ENCODE measurements at places on chromosomes 11 and 22.

DNA sequence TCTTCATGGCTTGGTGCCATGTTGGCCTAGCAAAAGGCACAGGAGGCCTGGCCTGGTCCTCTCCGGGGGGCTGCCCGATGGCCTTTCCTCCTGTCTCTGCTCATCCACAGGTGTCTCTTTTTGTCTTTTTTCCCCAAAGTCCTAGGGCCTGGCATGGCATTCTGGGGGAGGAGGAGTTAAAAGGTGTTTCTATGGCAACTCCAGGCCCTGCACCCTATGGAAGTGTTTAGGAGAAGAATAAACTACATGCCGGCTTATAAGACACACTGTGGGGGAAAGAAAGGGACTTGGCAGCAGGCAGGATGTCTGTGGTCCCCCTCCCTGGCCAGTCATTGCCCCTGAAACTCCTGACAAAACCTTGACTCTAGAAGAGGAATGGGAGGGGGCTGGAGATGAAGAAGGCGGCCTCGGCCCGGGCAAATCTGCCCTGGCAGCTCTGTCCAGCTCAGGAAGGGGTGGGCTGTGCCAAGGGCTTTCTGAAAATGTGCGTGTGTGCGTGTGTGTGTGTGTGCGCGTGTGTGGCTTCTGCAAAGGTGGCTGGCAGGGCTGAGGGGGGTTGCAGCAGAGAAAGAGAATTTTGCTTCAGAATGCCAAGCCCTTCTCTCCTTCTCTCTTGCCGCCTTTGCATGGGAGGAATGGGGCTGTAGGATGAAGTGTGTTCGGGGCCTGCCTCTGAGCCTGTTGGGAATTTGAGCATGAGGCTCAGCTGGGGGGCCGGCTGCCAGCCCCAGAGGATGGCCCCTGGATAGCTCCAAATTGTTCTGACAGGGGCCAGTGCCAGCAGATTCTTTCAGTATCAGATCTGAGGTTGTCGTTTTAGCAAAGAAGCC lies 3.2 kb downstream of the TIMP3 start:
- DNase-seq: peak; percentile 59

DNA sequence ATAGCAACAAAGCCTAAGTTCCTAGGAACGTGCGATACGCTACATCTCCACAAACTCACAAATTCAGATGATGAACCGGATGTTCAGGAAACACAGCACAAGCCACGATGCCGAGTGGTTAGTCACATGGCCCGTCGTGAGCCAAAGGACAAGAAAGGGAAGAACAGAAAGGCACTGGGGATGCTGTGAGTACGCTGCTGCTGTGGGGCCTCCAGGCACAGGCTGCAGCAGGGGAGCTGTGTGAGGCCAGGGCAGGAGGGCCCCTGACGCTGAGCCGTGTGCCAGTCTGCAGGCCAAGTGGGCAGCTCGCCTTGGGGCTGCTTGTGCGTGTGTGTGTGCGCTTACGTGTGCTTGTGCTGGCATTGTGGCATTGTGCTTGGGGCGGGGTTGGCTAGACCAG lies 89.4 kb downstream of the CTTN start:
- DNase-seq: no peak

DNA sequence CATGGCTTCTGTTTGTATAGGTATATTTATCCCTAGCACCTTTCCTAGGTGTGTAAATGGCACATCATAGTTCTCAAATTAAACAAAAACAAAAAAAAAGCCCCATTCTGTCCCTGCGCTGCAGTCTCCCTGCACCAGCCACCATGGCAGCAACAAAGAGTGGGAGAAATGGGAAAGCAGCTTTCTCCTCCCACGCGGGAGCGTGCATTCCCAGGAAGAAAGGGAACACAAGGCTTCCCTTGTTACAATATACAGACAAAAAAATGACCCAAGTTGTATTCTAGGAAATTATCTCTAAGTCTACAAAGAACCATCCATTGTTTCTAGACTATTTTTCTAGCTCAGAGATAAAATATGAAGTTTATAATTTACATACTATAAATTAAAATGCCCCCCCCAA lies 16.1 kb upstream of the TMPRSS5 start:
- no peak for DNase-seq

GRCh38 chr11:64711138-64711955 lies 11.7 kb downstream of the NRXN2 start:
- no peak for DNase-seq

DNA sequence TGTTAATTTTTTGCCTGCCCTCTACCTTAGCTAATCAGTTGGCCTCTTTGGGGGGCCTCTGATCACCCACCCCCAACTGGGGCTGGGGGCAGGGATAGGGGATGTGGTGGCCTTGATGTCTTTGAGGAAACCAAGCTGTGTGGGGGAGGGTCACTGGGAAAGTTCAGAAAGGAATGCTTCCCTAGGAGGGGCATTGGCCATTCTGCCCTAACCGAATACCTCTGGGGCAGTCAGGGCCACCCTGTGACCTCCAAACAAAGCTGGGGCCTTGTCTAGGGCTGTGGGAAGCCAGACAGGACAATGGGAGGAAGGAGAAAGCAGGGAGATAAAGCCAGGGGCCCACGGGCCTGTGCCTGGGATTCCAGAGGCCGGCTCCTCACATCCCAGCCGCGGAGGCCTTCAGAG lies 97.5 kb downstream of the TSPAN18 start:
- DNase-seq: no peak

DNA sequence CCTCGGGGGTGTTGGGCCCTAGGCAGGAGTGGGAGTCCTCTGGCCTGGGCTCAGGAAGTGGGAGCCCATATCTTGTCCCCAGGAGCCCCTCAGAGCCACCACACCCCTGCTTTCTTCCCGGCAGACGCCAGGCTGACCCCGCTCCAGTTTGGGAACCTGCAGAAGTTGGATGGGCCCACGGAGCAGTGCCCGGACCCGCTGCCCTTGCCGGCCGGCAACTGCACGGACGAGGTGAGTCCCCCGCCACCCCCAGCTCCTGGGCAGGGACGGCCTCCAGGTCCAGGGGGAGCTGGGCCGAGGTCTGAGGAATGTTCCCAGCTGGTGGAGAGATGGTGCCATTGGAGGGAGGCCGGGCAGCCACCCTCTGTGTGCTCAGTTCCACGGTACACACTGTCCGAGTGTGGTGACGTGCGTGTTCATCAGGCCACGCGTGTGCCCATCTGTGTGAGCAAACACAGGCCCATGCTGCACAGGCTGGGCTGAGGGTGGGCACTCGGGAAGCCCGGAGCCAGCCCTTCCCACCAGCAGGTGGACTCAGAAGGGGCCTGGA lies 4.8 kb downstream of the MUC5B start:
- DNase-seq: no peak

DNA sequence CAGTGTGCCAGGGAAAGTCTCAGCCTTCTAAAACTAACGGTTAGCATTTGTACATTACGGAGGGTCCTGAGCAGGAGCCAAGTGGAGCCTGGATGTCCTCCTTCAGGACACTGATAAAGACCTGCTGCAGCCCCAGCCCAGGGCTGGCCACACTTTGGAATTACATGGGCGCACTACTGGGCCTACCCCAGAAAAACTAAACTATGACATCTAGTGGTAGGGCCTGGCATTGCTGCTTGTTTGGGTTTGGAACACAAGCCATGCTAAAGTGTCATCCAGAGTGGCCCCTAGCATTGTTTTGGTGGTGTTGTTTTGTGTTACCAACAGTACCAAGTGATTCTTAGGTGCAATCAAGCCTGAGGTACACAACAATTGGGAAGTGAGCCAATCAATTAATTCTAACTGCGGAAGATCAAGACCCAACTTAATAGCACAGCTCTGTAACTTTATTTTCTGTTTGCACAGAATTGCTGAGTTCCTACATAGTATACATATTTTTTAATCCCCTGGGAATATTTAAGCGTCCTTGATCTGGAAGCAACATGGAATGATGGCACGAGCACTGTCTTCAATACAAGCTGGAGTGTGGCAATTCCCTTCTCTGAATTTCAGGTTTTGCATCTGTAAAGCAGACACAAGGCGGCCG lies 340.7 kb downstream of the LARGE1 start:
- peak; percentile 58 for DNase-seq

- peak; percentile 3 for DNase-seq
Observed at GRCh38 chr11:25733777-25734176, 598.2 kb upstream of the ANO3 start.

DNA sequence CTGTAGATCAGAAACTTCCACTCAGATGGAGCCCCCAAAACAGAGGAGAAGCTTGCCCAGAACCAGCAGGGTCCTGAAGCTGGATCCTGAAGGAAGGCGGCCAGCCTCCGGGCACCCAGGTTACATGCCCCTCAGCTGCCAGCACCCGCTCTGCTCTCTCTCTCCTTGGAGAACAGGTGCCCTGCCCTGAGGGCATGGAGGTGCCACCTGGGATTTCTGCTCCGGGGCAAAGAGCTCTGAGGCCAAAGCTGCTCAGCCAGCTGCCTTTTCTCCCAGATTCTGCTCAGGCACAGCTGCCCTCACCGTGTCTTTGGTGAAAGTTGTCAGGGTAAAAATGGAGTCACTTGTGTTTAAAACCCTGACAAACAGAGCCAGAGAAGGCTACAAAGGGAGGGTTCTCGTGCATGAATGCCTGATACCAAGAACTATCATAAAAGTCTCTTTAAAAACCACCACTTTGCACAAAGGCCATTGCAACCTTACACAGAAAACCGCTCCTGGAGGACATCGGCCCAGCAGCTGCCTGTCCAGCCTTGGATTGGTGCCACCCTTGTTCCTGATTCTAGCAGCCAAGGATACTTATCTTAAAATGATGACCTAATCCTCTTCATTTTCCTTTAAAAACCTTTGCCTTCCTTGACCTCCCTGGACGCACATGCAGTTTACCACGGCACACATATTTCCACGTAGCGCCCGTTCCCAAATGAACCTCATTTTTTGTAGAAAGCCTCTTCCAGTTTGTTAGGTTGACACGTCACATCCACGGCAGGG lies 140.0 kb downstream of the CACNA1I start:
- no peak for DNase-seq

- DNase-seq: no peak
Observed at GRCh38 chr11:62592146-62592815, 958 bp upstream of the TUT1 start.

DNA sequence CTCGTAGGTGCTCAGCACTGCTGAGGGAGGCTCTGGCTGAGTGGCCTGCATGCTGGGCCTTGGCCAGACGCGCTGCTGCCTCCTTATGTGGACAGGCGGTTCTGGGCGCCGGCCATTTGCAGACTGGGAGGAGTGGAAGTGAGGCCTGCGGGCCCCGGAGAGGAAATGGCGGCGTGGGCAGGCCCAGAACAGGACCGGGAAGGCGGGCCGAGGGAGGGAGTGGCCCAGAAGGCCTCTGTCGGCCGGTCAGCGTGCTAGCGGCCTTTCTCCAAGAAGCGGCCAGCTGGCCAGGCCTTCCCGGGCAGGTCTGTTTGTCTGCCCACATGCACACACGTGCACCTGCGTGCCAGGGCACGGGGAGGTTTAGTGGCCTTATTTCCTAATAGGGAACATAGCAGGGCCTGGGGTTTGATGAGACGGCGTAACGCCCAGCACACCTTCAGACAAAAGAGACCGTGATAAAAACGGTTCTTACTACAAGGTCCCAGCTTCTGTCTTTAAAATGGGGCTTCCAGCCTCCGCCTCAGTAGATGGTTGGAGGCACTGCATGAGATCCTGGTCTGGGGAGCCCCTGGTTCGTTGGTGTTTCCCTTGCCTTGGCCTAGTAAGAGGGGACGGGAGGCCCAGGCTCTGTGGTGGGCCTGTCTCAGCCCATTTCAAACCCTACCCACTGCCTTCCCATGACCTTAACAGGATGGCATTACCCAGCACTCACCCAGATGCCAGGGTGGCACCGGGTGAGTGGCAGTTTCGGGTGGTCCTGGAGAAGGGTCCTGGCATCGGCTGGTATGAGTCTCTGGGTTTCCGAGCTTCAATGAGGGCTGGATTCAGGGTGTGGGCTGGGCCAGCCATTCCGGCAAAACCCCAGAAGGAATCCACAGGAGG lies 65.1 kb upstream of the PPARA start:
- peak; percentile 97 for DNase-seq

DNA sequence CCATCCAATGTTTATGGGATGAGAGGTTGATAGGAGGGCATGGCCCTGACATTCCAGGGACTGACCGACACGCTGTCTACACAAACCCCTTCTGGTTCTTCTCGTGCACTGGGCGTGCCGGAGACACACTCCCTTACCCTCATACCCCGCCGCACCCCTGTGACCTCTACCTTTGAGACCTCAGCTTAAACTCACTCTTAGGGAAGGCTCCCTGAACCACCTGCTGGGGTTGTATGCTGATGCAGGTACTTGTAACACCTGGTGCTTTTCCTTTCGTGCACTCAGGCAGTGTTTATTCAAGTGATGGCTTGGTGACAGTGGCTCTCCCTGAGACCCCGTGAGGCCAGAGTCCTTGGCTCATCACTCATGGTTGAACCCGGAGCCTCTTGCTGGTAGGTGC lies 12.0 kb downstream of the PPARA start:
- DNase-seq: no peak

DNA sequence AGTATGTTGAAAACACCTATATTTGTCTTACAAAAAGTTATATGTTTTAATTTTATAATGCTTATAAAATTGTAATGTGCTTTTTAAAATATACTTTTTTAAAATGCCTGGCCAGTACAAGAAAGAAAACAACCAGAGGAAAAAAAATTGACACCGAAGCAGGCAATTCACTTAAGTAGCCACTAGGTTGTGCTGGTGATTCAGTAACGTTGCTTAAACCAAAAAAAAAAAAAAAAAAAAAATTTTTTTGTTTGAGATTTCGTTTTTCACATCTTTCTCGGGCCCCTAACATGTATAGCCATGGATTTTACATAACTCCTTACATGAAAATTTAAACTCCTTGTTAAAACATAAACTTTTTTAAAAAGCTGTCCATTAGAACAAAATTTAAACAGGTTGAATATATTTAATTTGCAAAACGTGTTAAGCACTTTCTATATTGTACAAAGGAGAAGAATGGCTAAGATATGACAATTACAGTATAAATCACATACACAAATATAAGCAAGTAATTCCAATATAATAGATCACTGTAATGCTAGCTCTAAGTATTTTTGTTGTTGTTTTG lies 9.2 kb downstream of the OR8B4 start:
- peak; percentile 71 for DNase-seq

GRCh38 chr11:116796548-116796947 lies 4.9 kb upstream of the APOA5 start:
- DNase-seq: no peak

DNA sequence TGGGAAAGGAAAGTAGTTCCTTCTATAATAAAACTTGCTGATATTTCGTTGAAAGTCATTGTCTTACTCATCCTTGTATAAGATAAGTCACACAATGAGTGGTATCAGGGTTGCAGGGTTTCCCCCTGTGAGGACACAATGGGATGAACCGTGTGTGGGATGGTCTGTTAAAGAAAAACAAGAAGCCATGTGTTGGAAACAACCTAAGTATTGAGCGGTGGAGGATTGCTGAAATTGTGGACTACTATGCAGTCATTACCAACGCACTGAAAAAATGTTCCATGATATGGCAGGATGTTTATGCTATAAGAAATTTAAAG lies 28.6 kb downstream of the PTPRJ start:
- no peak for DNase-seq

- no peak for DNase-seq
Observed at GRCh38 chr11:32594272-32594671, 10.6 kb downstream of the EIF3M start.

Measured in GM23248 (cell line).